Head of caudate nucleus (tissue), 42 donors: ENCODE measurements at places on chromosomes 1 and 21.

DNA sequence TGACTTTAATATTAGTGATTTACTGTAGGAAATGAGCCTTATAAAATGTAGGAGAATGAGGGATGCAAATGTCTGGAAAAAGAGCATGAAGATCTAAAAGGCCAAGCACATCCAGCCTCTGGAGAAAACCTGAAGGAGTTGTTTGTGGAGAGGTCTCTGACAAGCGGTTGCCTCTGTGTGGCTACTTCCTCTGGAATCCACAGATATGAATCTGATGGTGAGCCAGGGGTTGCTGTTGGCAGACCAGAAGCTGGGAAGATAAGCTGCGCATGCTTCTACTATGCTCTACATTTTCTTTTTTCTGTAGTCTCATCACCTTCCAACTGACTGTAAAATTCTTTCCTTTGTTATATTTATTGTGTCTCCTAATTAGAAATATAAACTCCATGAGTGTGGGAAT is 248.6 kb downstream of the OLFM3 start:
- no peak for DNase-seq

DNA sequence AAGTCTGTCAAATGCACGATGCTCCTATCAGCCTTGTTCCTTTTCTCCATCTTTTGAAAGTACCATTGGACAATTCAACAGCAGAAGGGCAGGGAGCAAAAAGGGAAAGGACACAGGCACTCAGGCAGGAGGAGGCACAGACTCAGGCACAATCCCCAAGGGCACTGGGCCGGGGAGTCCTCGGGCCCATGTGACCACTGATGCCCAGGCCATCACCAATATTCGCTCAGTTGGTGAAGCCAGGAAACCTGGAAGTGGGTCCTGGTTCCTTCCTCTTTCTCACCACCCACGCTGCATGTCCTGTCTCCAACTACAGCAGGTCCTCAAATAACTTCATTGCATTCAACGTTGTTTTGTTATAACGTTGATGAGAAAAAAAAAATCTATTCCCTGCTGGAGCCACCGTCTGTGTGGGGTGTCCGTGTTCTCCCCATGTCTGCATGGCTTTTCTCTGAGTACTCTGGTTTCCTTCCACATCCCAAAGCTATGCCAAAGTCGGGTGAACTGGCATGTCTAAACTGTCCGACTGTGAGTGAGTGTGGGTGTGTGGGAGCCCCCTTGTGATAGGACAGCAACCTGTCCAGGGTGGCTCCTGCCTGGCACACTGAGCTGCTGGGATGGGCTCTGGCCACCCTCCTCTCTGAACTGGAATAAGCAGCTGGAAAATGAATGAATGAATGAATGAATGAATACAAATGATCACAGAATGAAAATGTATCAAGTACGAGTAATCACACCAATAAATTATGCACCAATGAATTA is 12.5 kb downstream of the NID1 start:
- DNase-seq: no peak

GRCh38 chr1:49251019-49251784 is 474.5 kb upstream of the BEND5 start:
- DNase-seq: no peak

GRCh38 chr1:183783342-183783741 is 21.6 kb upstream of the RGL1 start:
- DNase-seq: no peak

DNA sequence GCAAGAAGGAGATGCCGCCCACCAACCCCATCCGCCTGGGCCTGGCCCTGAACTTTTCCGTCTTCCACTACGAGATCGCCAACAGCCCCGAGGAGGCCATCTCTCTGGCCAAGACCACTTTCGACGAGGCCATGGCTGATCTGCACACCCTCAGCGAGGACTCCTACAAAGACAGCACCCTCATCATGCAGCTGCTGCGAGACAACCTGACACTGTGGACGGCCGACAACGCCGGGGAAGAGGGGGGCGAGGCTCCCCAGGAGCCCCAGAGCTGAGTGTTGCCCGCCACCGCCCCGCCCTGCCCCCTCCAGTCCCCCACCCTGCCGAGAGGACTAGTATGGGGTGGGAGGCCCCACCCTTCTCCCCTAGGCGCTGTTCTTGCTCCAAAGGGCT is 732 bp downstream of the SFN start:
- DNase-seq: no peak

- DNase-seq: no peak
Measured at GRCh38 chr21:31668651-31669491, 9.4 kb downstream of the SOD1 start.

- DNase-seq: no peak
Measured at GRCh38 chr21:34022627-34023335, 50.6 kb upstream of the MRPS6 start.

GRCh38 chr1:15985611-15986297 is 9.9 kb upstream of the ZBTB17 start:
- no peak for DNase-seq

- DNase-seq: no peak
Measured at GRCh38 chr1:206566999-206567398, 45.3 kb downstream of the EIF2D start.
